Foreskin fibroblast (primary cell): ENCODE measurements at places on chromosomes 1 and 21.

- DNase-seq, result peak; percentile 100
Observed at GRCh38 chr1:156123356-156124196, 9.1 kb downstream of the LMNA start.

GRCh38 chr1:20057886-20058420 is 12.0 kb upstream of the PLA2G5 start:
- no peak for DNase-seq

GRCh38 chr1:109388884-109389637 is 8.7 kb downstream of the SORT1 start:
- DNase-seq, result no peak

DNA sequence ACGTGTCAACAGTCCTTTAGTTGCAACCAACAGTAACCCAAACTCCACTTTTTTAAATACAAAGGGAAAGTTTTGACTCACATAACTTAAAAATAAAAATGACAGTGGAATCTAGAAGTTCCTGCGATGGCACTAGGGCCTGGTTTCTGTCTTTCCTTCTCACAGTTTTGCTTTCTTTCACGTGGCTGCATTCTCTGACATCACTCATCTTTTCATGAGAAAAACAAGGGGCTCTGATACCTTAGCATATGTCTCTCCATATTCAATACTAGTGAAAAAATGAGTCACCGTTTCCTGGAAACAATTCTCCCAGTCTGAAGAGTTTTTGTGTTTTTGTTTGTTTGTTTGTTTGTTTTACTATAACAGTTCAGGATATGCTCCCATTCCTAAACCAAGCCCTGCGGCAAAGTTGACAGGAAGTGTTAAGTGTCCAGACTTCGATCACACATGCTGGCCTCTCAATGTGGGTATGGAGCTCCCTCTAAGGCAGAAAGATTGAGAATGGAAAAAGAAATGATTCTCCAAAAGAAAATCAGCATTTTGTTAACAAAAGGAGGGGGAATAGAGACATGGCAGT is 483.3 kb downstream of the TTLL7 start:
- peak; percentile 18 for DNase-seq

- DNase-seq, result no peak
Observed at GRCh38 chr1:53369761-53370160, 41.9 kb upstream of the LRP8 start.

DNA sequence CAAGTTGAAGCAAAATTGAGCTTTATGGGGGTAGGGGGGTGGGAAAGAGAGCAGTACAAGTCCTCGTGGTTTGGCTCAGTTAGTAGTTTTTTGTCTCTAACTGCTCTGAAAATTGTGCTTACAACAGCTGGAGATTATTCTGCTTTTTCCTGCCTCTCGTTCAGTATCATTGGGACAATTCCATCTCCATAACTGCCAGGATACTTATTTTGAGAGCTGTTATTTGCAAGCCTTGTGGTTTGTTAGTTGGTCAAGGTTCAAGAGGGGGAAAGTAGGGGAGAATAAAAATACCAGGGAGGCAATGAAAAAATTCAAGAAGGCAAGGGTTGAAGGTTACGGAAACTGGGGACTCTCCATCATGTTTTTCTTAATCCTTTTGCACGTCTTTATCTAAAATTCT is 811.8 kb upstream of the ADGRL2 start:
- DNase-seq, result no peak

- DNase-seq, result no peak
Observed at GRCh38 chr1:3708791-3709190, 43.5 kb upstream of the CCDC27 start.

GRCh38 chr21:34743831-34744230 is 75.0 kb downstream of the CLIC6 start:
- DNase-seq, result peak; percentile 87

DNA sequence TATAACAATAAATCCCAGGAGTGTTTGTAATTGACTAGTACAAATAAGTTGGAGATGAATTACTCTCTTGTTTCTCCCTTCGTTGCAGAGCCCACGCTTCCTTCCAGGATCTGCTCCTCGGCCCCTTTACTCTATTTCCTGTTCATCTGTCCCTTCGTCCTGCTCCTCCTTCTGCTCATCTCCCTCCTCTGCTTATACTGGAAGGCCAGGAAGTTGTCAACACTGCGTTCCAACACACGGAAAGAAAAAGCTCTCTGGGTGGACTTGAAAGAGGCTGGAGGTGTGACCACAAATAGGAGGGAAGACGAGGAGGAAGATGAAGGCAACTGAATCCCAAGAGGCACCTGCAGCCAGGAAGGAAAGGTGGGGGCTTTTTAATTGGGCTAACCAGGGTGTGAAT is 26.4 kb upstream of the TTF2 start:
- DNase-seq, result no peak

- DNase-seq, result peak; percentile 49
Observed at GRCh38 chr1:11550664-11551283, 71.8 kb downstream of the DISP3 start.

GRCh38 chr1:197770243-197770642 is 5.0 kb downstream of the DENND1B start:
- no peak for DNase-seq

GRCh38 chr1:94433866-94434265 is 15.7 kb downstream of the ABCD3 start:
- DNase-seq, result no peak

GRCh38 chr1:20538227-20538626 is 14.1 kb upstream of the FAM43B start:
- no peak for DNase-seq

DNA sequence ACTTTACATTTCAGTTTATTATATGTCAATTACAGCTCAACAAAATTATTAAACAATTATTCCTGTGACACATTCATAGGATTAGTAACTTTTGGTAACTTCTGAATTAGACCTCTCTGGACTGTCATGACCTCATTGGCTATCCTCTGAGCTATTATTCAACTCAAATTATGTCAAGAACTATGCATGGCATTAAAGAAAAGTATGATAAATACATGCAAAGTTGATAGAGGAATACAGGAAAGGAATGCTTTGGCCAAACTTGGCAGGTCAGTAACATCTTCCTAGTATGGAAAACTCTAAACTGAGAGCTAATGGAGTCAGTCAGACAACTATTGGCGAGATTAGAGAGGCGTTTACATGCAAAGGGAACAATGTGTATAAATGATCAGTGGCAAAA is 158.4 kb downstream of the DUSP10 start:
- DNase-seq, result no peak

GRCh38 chr1:175067362-175068106 is at the start of gene TNN:
TSS of gene TNN (plus strand) at chr1:175067833. CDS start at chr1:175077419, 9,586 bp downstream.
- DNase-seq, result no peak

DNA sequence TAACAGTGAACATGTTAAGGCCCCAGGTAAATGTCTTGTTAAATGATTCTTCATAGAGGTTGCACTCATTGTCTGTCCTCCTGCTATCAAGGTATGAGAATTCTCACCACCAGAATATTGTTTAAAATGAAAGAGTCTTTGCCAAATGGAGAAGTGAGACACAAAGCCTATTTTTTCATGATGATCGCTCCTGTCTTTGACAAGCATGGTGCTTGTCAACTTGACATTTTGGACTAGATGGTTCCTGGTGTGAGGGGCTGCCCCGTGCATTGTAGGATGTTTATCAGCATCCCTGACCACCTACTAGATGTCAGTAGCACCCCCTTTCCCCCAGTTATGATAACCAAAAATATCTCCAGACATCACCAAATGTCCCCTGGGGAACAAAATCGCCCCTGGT is 65.6 kb downstream of the MDM4 start:
- DNase-seq, result no peak

- no peak for DNase-seq
Observed at GRCh38 chr1:64030411-64030810, 173.0 kb upstream of the UBE2U start.

GRCh38 chr1:99268021-99268420 is 3.7 kb downstream of the PLPPR4 start:
- peak; percentile 37 for DNase-seq

- no peak for DNase-seq
Observed at GRCh38 chr1:205856433-205856832, 6.5 kb upstream of the PM20D1 start.

DNA sequence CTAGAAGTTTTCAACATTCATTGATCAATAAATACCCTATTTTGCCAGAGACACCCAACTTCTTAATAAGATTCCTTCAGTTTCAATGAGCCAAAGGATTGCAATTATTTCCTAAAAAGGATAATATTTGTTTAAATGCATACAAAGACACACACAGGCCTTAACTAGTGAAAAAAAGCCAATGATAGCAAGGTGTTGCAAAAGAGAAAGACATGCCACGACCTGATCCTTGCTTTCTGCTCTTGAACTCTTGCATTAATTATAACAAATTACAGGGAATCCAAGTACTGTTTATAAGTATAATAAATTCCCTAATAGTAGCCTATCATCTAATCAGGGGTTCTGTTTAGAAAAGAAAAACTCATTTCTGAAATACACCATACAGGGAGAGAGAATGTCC is 131.1 kb downstream of the PTPN14 start:
- no peak for DNase-seq

GRCh38 chr1:206850401-206850800 is 15.0 kb upstream of the IL20 start:
- no peak for DNase-seq

DNA sequence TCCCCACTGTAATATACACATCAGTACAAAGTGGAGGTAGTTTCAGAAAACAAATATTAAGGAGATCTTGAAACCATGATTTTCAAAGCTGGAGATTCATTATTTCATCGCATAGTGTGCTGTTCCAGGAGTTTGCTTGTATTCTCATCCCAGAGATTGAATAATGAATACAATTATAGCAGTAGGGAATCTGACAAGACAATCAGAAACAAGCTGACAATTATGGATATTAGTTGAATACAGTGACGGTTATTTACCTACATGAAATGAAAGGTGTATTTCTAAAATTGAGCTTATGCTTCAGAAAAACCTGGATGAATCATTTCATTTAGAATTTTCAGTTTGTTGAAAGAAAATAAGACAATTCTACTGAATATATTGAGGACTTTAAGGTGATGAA is 2119.0 kb downstream of the MRPL39 start:
- no peak for DNase-seq

DNA sequence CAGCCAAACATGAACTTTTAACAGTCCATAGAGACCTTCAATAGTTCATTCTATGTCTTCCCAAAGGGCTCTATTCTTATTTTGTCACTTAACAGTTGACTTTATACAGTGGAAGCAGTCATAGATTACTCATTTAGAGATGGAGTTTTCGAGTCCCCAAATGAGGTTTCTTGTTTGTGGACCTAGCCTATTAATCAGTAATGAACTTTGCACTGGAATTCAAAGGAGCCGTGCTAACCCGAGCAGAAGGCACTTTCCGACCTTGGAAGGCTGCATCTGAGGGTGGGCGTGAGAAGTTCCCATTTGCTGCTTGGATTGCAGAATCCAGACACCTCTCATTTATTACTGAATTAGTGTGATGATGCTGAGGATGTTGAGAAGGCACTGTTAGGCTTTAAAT is 46.4 kb downstream of the TTC39A start:
- DNase-seq, result no peak

- peak; percentile 48 for DNase-seq
Observed at GRCh38 chr1:98653123-98653522, 8.4 kb upstream of the SNX7 start.

DNA sequence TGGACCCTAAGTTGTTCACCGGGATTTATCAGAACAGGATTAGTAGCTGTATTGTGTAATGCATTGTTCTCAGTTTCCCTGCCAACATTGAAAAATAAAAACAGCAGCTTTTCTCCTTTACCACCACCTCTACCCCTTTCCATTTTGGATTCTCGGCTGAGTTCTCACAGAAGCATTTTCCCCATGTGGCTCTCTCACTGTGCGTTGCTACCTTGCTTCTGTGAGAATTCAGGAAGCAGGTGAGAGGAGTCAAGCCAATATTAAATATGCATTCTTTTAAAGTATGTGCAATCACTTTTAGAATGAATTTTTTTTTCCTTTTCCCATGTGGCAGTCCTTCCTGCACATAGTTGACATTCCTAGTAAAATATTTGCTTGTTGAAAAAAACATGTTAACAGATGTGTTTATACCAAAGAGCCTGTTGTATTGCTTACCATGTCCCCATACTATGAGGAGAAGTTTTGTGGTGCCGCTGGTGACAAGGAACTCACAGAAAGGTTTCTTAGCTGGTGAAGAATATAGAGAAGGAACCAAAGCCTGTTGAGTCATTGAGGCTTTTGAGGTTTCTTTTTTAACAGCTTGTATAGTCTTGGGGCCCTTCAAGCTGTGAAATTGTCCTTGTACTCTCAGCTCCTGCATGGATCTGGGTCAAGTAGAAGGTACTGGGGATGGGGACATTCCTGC is 3.9 kb upstream of the OLFML3 start:
- DNase-seq, result peak; percentile 44

DNA sequence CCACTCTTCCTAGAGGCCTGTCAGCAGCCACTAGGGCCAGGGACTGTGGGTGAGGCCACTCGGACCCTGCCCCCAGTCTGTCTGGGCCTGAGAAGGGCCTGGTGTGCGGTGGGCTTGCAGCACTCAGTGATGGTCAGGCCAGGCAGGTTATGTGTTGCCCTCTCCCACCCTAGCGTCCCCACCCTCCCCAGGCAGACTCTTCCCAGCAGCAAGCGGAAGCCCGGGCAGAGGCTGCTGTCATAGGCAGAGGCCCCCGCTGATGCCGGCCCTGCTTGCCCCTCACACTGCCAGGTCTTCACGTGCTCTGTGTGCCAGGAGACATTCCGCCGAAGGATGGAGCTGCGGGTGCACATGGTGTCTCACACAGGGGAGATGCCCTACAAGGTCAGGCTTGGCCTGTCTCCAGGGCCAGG is 6.6 kb downstream of the ZBTB48 start:
- no peak for DNase-seq

- no peak for DNase-seq
Observed at GRCh38 chr1:997993-998744, 1.7 kb downstream of the HES4 start.

- no peak for DNase-seq
Observed at GRCh38 chr1:93109578-93109977, 30.5 kb downstream of the MTF2 start.

DNA sequence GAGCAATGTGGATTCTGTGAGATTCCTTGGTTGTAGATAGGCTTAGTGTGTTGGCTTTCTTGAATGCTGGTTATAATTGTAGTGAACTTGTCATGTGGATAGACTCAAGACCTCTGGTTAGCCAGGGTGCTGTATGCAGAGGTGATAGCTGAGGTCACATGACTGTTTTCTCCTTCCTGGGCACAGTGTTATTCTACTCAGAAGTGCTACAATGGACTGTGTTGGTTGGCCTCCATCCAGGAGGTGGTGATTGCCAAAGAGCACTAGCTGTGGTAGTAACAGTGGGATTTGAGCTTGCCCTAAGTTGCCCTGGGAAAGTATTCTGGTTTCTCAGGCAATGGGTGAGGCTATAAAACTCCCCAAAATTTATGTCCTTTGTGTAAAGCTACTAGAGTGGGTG is 71.6 kb downstream of the SH3BGR start:
- DNase-seq, result peak; percentile 27

- DNase-seq, result peak; percentile 37
Observed at GRCh38 chr1:190475421-190476141, 2.1 kb downstream of the BRINP3 start.
